ENCODE measurements at places on chromosomes 5 and 9. TPM values are rescaled to one million over a fixed set of nuclear protein-coding genes. Genes with fewer than 3 reads are reported as not detected.

The VDAC1 gene
- 340 TPM for total RNA-seq

The PHF24 gene
- total RNA-seq = 0.27 TPM

The LECT2 gene
- total RNA-seq = not detected

The PKN3 gene
- 7.6 TPM for total RNA-seq

The ADAMTSL1 gene
- total RNA-seq = 9.3 TPM

The OLFML2A gene
- 0.11 TPM for total RNA-seq

The LCP2 gene
- total RNA-seq = not detected

The HAPLN1 gene
- total RNA-seq = not detected

The INSL4 gene
- total RNA-seq = not detected
